ENCODE measurements at places on chromosomes 3 and 15.

GRCh38 chr15:43370975-43371974, at the start of the genes TUBGCP4 and ZSCAN29:
Gene TUBGCP4 (plus strand): TSS chr15:43371101. CDS start chr15:43371355, 254 bp downstream.
Gene ZSCAN29 (minus strand): TSS chr15:43371043. CDS start chr15:43369913, 1,130 bp downstream.
- peak; percentile 59 for DNase-seq

DNA sequence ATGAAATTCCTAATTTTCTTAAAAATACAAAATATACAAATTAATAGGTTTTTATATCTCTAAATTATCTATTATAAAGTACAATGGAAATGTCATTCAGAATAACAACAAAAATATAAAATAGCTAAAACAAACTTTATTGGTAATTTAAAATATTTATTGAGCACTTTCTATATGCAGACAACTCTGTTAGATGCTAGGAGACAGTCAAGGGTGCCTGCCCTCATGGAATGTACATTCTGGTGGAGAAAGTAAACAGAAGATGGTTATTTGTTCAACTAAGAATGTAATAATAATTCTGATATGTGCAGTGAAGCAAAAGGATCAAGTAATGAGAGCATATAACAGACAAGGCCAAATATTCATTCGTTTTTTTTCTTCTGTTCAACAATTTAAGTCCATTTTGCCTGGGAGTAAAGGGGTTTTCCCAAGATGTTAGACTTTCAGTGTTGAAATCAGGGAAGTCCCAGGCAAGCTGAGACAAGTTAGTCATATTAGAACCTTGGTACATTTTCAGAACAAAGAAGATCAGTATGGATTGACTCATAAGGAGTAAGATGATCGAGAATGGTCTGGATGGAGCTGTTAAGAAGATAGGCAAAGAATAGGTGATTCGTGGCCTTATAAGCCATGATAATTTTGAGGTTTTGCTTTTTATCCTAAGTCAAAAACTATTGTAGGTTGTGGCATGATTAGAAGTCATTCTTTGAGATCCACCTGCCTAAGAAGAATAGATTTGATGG, 150.2 kb upstream of the MLF1 start:
- no peak for DNase-seq

GRCh38 chr15:90106522-90107117, 4.4 kb upstream of the IDH2 start:
- no peak for DNase-seq

DNA sequence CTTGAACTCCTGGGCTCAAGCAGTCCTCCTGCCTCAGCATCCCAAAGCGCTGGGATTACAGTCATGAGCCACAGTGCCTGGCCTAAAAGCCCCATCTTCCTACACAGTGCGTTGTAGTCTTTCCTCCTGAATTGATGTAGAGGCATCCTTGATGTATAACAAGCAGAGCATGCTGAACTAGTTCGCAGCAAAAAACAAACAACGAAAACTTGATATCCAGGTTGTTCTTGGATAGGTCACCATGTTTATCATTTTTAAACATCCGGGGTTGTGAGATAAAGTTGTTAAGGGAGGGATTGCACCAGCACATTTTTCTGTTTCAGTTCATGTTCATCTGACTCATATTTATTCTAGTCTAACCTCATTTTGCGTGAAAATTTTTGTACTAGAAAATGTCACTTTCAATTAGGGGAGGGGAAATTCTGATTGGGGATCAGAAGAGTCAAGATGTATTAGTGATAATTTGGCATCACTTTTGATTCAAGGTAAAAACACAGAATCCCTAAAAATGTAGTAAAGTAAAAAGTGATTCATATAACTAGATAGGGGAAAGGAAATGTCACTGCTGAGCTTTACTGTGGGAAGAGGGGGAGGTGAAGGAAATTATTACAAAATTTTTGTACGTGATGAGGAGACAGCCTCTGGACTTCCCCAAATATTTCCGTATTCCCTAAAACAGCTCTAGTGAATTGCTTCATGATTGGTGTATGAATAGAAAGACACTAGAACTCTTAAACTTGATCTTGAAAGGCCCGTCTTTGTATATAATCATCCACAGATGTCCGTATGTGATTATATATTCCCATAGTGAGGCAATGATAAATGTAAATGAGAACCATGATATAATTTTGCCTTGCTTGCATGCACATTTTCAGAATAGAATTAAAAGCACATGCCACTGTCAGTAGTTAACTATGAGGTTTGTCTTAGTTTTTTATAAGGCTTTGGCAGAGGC, 22.9 kb downstream of the RAB8B start:
- DNase-seq: no peak

GRCh38 chr15:76196269-76197231, 114.7 kb downstream of the ETFA start:
- no peak for DNase-seq

- DNase-seq: no peak
Observed at GRCh38 chr3:136377508-136377907, 127.4 kb downstream of the PCCB start.

- no peak for DNase-seq
Observed at GRCh38 chr3:128763967-128764366, 38.0 kb downstream of the RAB7A start.

DNA sequence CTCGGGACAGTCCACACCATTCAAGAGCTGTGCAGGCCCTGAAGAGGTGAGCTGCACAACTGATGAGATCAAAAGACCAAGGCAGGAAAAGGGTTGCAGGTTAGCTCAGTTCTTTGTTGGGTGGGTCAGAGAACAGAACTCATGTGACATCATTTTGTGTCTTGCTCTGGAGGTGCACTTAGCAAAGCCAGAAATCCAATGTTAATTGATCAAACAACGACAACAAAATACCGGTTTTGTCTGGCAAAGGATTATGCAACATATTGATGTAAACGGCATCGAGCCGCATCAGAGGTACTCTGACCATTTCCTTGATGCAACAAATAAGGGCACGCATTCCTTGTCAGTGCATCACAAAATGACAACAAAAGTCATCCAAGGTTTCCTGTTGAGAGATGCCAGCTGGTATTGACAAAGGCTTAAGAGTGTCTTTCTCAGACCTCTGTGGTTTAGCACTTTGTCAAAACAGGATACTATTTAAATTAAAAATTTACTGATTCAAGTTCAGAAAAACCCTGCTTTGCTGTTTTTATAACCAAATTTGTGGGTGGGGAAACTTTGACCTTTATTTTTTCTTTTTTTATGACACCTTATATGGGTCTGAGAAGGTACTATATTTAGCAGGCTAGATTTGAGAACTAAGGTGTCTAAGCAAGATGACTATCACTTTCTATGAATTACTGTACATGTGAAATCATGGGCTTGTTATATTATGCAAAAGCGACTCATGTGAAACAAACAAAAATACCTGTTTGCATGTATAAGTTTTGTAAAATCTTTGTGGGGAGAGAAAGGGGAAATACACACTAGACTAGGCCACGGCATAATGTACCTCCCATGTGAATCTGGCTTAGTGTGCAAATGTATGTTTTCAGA, 496.1 kb downstream of the FOXP1 start:
- DNase-seq: peak; percentile 39

- no peak for DNase-seq
Observed at GRCh38 chr15:55627730-55628368, 39.7 kb upstream of the PYGO1 start.

DNA sequence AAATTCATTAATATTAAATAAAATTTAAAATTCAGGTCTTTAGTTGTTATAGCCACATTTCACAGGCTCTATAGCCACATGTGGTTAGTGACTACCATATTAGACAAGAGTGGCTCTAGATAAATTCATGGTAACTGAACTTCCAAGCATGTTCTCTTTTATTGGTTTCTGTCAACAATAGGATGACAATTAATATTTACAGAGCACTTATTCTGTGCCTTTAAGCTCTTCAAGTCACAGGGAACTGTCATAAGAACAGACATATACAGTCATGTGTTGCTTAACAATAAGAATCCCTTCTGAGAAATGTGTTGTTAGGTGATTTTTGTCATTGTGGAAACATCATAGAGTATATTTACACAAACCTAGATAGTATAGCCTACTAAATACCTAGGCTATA, 38.8 kb upstream of the SLC25A36 start:
- DNase-seq: no peak

GRCh38 chr3:84683493-84683892, 275.3 kb upstream of the CADM2 start:
- no peak for DNase-seq

- DNase-seq: no peak
Observed at GRCh38 chr3:134846911-134847317, 51.9 kb downstream of the EPHB1 start.

DNA sequence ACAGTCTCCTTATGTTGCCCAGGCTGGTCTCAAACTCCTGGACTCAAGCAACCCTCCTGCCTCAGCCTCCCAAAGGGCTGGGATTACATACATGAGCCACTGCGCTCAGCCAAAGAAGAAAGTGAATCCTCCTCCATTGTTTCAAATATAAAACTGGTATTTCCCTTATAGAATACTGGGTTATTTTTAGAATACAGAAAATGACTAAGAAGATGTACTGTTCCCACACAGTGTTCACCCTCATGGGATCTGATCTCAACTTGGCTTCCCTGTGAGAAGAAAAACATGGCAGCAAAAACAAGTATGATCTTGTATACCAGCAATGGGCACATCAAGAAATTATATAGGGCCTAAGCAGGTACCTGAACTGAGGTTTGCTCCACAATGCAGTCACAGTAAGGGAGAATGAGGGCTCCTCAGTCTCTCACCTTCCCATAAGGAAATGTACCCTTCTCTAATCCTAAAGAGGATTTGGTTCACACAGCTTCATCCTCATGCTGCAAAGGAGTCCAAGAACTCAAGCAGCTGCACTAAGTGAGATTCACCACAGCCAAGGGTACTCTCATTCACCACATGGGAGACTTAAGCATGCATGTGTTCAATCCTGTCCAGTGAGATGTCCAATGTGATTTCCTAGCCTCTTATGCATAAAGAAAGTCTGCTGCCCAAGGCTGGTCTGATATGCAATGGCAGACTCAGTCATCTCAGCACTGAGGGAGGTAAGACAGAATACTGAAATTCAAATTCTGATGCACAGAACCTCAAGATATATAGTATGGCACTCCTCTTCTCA, 25.8 kb downstream of the USP4 start:
- DNase-seq: no peak

DNA sequence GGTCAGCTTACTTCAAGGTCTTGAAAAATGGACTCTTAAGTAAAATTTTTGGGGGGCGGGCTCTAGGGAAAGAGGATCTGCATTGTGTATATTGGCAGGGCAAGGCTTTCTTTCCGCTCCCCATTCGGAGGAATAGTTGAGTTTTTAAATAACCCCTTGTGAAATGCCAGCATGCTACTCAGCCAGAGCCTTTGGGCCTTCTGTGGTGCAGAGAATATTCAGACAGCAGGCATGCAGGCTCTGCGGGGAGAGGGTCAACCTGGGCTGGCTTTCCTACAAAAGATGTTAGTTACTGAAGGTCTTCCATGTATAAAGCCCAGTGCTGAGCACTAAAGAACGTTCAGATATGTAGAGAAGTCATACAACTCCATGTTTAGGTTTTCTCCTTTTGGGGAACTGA, 40.6 kb downstream of the ADAMTSL3 start:
- DNase-seq: no peak

DNA sequence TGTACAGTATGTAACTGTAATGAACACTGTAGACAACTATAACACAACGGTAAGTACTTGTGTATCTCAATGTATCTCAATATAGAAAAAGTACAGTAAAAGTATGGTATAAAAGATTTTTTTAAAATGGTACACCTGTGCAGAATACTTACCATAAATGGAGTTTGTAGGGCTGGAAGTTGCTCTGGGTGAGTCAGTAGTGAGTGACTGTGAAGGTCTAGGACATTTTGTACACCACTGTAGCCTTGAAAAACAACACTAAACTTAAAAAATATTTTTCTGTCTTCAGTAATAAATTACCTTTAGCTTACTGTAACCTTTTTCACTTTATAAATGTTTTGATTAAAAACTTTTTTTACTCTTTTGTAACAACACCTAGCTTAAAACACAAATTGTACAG, 142.9 kb downstream of the ATG7 start:
- no peak for DNase-seq

DNA sequence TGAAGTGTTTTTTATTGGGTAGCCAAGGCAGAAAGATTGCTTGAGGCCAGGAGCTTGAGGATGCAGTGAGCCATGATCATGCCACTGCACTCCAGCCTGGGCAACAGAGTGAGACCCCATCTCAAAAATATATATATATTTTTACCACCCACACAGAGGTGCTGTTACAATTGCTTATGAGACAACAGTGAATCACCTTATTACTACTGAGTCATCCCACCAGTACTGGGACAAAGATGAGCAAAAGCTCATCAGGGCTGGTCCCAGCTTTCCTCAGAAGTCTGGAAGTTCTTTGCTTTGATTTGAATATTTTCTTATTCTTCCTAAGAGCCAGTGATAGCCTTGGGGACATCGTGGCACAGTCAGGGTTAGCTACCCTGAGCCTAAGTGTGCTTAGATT, 207.7 kb downstream of the SOX2 start:
- no peak for DNase-seq

DNA sequence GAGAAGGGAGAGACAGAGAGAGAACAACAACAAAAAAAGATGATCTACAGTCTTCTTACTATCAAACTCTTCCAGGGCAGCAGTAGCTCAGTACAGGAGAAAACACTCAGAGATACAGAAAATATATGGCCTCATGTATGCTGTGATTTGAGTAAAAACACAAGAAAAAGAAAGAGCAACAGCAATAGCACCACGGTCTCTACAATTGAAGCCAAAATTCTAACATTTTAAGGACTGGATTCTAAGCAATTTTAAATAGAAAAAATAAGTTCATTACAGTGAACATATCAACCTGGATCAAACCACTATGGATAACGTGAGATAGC, 43.5 kb upstream of the ALCAM start:
- DNase-seq: no peak

GRCh38 chr3:107954845-107955244, 136.0 kb downstream of the CD47 start:
- DNase-seq: no peak

DNA sequence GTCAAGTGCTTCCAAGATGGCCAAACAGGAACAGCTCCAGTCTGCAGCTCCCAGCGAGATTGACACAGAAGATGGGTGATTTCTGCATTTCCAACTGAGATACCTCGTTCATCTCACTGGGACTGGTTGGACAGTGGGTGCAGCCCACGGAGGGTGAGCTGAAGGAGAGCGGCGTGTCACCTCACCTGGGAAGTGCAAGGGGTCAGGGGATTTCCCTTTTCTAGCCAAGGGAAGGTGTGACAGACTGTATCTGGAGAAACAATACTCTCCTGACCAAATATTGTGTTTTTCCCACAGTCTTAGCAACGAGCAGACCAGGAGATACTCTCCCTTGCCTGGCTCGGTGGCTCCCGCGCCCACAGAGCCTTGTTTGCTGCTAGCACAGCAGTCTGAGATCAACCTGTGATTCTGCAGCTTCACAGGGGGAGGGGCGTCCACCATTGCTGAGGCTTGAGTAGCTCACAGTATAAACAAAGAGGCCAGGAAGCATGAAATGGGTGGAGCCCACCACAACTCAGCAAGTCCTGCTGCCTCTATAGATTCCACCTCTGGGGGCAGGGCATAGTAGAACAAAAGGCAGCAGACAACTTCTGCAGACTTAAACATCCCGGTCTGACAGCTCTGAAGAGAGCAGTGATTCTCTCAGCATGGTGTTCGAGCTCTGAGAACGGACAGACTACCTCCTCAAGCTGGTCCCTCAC, 293.5 kb upstream of the SUCLG2 start:
- peak; percentile 44 for DNase-seq

GRCh38 chr3:125165189-125165947, 47.2 kb downstream of the SLC12A8 start:
- no peak for DNase-seq
